IPS DF 6.9 (cell line): ENCODE measurements at places on chromosomes 12 and 14.

DNA sequence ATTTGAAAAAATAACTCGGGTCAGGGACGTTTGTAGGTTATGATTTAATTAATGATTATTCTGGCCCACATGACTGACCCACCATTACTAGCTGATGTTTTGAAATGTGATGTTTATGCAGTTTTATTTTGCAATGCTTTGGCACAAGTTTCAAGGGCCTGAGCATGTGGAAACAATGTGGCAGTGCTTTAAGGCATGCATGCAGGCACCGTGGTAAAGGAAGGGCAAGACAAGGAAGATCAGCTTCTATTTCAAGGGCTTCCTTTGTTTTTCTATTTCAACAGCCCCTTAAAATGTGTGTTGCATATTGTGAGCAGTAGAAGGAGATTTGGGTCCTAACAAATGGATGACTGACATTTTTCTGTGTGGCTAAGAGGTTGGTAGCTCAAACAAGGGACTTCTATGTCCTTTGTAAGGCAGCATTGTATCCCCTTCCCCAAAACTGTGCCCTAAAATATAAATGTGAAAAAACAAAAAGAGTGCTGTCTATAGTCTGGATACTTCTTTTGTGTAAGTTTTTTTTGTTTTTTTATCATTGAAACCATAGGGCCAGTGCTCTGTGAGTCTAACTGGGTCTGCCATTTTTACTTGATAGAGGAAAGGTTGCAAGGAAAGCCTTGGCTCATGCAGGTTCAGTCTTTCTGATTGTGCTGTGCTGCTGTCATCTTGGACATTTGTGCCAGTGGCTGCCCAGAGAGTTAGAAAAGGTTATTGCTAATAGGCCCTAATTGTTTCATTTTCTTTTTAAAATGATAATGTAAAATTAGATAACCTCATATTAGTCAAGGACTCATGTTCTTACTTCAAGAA, 103.5 kb downstream of the FGD4 start:
- DNase-seq, result no peak

- DNase-seq, result no peak
These were observed 29.2 kb downstream of the GALNT16 start for GRCh38 chr14:69288956-69289705.

DNA sequence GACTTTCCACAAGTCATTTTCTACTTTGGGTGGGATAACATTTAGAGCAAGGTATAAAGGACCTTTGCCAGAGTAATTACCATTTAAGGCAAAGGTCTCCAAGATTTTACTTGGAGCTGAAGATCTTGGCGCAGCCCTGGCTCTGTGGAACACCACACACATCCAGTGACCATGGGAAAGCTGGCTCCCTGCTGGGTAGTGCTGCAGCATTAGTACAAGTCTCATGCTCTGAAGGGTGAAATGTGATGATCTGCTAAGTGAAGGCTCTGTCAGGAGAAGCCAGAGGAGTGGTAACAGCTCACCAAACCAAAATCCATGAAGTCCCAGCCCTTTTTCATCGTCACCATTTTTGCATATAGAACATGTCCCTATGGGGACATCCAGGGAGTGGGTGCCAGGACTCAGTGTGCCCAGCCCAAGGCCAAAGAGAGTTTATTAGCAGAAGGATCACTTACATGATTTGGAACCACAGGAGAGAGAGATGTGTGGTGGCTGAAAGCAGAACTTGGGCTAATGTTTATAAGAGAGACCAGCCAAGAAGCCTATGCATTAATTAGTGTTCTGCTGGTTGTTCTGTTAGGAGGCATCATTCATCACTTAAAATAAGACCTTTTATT, 110.7 kb downstream of the SLC38A6 start:
- DNase-seq, result no peak

DNA sequence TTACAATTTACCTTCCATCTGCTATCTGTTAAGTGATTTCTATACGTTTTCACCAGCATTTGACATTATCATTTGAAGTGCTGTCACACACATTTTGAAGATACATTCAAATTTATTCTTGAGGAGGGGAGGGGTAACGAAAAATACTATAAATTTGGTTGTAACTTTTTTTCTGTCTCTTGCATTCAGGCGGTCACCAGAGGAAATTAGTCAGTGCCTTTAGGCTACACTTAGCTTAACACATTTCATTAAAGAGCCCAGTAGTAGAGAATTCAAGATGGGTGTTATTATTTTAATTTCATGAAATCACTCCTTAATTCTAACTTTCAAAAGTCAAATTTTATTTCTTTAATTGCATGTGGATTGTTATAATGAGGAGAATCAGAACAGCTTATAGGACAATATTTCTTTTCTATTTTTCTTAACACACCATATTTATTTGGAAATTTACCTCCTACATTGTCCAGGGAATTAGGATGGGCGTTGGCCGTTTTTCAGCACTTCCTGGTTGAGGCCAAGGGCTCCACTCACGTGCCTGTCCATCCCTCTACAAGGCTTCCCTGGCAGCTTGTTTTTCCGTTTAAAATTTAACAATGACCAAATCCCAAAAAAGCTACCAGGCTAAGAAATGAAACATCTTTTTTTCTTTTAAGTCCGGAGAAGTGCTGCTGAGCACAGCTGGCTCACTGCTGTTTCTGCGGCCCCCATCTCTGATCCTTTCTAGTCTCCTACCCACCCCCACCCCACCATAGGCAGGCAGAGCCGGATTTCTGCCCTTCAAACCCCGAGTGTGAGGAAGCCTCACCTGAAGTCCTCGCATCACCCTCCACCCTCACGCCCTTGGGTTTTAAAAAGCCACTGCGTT, 1.1 kb upstream of the FAR2 start:
- DNase-seq, result no peak

DNA sequence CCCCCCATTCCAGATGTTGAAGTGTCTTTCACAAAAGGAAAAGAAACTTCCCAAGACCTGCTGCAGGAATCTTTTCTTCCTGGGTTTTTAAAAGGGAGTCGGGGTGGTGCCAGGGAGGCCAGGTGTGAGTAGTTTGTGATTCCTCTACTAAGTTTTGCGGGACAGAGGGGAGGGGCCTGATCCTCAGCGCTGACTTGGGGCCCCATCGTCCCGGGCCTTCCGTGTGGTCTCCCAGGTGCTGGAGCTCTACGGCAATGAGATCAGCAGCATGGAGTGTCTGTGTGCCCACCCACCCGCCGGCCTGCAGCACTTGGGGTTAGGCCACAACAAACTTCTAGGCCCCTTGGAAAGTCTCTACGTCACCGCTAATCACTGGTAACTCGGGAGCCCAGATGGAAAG, 4.5 kb downstream of the LRRC43 start:
- no peak for DNase-seq

DNA sequence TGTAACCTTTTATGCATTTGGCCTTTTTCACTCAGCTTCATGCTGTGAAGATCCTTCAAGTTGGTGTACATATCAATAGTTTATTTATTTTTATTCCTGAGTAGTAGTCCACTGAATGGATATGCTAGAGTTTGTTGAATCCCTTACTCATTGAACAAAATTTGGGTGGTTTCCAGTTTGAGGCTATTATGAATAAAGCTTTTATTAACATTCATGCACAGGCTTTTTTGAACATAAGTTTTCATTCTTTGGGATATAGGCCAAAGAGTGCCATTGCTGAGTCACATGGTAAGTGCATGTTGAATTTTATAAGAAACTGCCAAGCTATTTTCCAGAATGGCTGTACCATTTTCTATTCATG, 59.5 kb upstream of the CAPRIN2 start:
- no peak for DNase-seq

- no peak for DNase-seq
These were observed 23.6 kb downstream of the PLEKHH1 start for GRCh38 chr14:67556671-67557070.
